Amniotic stem cell (primary cell): ENCODE measurements at places on chromosomes 13 and 19.

GRCh38 chr19:34994643-34995541 is 5.2 kb upstream of the GRAMD1A start:
- no peak for DNase-seq

- DNase-seq: no peak
Measured at GRCh38 chr19:15934332-15935078, at the start of gene CYP4F11. TSS of gene CYP4F11 (minus strand) at chr19:15934529. CDS start at chr19:15934408, 121 bp downstream.

- DNase-seq: no peak
Measured at GRCh38 chr19:40503320-40503695, 36.5 kb downstream of the SPTBN4 start.

- no peak for DNase-seq
Measured at GRCh38 chr13:74131227-74131626, 3.0 kb downstream of the KLF12 start.

DNA sequence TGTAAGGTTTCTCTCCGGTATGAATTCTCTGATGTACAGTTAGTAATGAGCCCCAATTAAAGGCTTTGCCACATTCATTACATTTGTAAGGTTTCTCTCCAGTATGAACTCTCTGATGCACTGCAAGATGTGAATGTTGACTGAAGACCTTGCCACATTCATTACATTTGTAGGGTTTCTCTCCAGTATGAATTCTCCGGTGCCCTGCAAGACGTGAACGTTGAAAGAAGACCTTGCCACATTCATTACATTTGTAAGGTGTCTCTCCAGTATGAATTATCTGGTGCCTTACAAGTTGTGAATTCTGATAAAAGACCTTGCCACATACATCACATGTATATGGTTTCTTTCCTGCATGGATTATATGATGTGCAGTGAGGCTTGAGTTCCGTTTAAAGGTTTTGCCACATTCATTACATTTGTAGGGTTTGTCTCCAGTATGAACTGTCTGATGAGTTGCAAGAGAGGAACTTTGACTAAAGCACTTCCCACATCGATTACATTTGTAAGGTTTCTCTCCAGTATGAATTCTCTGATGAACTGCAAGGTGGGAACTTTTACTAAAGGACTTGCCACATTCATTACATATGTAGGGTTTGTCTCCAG is 17.7 kb upstream of the ZNF432 start:
- no peak for DNase-seq

GRCh38 chr19:18021121-18021755 is 13.3 kb downstream of the ARRDC2 start:
- DNase-seq: no peak

DNA sequence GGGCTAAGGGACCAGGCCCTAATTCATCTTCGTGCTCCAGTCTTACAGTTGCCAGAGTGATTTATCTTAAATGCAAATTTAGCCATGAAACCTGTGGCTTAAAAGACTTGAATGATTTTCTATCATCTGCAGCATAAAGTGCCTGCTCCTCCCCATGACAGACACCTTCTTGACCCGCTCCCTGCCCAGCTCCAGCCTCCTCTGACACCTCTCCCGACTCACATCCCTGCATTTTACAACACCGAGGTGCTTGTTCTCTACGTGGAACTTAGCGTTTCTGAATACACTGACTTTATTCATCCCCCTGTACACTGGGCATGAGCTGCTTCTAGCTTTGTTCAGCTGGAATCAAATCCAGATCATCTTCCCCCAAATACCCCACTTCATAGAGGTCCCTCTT is 128.7 kb upstream of the MYO16 start:
- no peak for DNase-seq

DNA sequence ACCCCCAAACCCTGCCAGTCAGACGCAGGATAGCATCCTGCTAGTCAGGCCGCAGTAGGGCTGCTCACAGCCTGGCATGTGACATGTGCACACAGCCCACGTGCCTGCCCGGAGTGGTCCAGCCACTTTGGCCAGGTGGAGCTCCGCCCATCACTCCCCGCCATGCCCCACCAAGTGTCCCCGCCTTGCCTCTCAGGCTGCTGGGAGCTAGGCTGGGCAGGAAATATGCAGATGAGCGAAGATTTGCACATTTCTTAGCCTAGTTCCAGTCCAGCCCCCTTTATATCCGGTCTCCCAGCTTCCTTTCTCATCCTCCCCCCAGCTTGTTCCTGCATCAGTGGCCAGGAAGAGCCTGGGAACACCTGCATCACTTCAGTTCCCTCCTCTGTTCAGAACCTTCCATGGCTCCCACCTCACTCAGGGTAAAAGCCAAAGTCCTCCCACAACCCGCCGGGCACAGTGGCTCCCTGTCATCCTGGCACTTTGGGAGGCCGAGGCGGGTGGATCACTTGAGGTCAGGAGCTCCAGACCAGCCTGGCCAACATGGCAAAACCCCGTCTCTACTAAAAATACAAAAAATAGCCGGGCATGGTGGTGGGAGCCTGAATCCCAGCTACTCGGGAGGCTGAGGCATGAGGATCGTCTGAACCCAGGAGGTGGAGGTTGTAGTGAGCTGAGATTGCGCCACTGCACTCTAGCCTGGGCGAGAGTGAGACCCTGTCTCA is 2.3 kb upstream of the DOCK6 start:
- DNase-seq: no peak

- DNase-seq: no peak
Measured at GRCh38 chr13:50453188-50453587, 390.3 kb downstream of the DLEU7 start.

GRCh38 chr19:49921871-49922795 is 6.9 kb upstream of the ATF5 start:
- peak; percentile 3 for DNase-seq

DNA sequence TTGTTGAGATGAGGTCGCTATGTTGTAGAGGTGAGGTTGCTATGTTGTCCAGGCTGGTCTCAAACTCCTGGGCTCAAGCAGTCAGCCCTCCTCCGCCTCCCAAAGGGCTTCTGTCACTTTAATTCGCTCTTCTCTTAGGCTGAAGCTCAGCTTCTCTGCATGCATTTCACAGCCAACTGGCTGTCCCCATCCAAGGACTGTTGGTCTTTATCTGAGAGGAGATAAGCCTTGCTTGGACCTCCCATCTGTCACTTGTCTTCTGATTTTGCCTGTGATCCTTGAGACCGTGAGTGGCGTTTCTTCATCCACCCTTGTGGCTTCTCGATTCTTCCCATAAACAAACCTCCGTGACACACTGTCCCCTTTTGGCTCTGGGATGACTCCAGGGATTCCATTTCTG is 24.4 kb downstream of the CERS1 start:
- no peak for DNase-seq

DNA sequence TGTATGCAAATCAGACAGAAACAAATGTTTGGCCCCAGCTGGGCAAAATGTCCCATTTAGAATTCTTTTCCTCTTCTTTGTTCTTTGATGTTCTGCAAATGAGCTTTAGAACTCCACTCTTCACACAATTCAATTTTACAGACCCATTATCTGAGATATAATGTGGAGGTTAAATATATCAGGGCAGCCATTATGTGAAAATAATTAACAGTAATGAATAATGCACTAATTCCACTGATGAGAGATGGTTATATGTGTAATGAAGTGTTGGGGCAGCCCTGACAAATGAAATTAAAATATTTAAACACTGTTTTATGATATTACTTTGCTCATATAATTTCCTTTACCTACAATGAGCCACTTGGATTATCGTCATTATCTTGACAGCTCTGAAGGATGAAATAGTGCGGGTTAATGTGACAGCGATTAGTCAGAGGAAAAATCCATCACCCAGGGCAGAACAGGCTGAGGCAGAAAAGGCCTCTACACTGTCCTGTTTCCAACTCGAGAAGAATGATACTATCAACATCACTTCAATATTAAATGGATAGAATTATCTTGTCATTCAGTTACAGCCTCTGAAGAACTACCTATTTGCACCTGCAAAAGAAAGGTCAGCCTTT is 321.1 kb downstream of the RBM26 start:
- no peak for DNase-seq
